ENCODE measurements at places on chromosomes 1 and 21. TPM values are rescaled to one million over a fixed set of nuclear protein-coding genes. Genes with fewer than 3 reads are reported as not detected.
A peak's percentile ranks its signal among the peaks of the same experiment; 100 is the strongest.

DNA sequence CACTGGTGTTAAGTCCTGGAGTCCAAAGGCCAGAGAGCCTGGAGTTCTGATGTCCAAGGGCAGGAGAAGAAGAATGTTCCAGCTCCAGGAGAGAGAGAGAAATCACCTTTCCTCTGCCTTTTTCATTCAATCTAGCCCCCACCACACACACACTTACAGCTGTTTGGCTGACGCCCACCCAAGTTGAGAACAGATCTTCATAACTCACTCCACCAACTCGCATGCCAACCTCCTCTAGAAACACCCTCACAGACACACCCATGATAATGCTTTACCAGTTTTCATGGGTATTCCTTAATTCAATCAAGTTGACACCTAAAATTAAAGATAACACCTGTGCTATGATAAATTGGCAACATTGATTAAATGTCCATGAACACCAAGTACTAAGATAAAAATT, 42.0 kb downstream of the MNDA start:
- H3K36me3 ChIP-seq, result no peaks in the 10 kb centered on the region
- no peaks in the 10 kb centered on the region for H3K4me1 ChIP-seq
- H3K27ac ChIP-seq, result no peak overlapping the region

DNA sequence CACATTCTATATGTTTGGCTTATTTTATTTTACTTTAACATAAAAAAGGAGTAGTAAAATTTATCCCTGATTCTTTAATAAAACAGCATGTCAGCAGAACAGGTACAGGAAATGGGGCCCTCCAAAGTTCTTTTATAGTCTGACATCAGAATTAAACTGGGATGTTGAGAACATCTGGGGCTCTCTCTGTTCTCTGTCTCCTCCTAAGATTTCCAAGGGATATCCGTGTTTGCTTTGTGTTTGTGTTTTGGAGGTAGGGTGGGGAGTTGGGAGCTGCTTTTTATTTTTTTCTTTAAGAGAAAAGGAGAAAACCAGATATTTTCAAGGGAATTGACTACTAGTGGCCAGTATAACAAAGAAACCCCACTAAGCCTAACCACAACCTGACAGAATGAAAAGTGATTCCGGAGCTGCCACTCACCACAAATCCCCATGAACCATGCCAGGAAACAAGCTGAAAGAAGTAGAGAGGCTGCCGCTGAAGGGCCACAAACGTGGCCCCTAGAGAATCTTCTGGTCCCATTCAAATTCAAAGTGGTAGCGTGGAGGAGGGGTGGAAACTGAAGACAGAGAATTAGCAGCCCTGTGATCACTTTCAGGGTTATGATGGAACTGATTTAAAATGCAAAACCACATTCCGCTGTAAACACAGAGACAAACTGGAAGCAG, 369.6 kb upstream of the ADGRL2 start:
- peaks cover 3% of the 10 kb centered on the region for H3K36me3 ChIP-seq
- no peak overlapping the region for H3K4me3 ChIP-seq
- no peak overlapping the region for H3K27ac ChIP-seq

DNA sequence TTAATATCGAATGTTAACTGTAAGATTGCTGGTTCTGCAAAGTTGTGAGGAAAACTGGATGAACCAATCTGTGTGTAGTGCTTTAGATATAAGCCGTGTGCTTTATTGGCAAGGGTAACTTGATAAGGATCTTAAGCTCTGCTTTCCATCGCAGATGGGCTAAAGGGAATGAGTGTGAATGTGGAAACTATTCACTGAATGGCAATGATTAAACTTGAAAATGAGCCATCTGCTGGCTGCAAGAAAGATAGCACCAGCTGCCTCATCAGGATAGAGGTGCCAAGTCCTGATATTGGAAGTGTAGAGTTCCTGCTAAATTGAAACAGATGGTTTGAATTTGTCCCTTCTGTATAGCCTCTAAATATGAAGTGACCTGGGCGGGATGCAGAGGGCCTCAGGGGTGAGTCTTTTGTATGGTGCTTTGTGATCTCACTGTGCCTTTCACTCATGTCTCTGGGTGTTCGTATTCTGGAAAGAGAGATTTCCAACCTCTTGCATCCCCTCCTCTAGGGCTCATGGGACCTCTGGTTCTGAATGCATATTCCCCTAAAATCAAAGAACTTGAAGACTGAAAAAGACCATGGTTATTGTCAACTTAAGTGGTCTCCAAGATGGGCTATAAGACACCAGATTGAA, 9.2 kb downstream of the FCRL3 start:
- peaks cover 2% of the 10 kb centered on the region for H3K27me3 ChIP-seq
- H3K36me3 ChIP-seq, result peaks cover 40% of the 10 kb centered on the region
- H3K4me3 ChIP-seq, result no peak overlapping the region
- H3K27ac ChIP-seq, result peak overlapping the region; percentile 76

The OR2L8 gene
- polyA plus RNA-seq, result not detected

DNA sequence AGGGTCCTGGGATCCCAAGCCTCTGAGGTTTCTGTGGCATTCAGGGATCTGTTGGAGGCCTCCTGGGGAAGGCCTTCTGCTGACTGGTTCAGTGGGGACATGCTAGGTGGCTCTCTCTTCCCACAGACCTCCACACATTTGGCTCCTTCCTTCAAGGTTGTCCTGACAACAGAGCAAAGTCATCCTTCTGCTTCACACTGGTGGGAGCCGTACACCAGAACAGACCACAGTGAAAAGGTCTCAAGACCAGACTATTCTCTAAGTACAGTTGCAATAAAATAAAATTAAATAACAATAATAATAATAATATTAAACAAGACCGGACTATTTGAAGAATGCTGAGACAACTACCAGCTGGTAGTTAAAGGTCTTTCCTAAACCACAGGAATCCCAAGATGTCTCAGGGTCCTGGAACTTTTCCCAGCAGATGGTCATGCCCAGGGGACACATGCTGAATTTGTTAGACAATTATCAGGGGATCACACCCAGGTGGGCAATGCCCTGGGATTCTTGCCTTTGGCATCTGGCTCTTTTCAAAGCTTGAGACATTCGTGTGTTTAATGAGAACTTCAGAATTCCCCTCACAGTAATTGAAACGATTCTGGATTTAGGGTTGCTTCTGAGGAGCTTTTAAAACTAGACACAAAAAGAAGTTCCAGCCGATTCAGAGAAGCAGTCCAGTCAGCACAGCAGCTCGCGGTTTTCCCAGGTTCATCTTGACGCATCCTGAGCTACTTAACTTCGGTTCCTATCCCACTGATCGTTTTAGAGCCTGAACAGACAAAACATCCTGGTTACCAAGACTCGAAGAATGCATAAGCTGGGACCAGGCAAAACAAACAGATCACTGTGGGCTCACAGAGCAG, 22.9 kb downstream of the HTR1D start:
- H3K27me3 ChIP-seq, result peaks cover 2% of the 10 kb centered on the region
- no peak overlapping the region for H3K27ac ChIP-seq
- no peaks in the 10 kb centered on the region for H3K36me3 ChIP-seq
- no peaks in the 10 kb centered on the region for H3K4me1 ChIP-seq

DNA sequence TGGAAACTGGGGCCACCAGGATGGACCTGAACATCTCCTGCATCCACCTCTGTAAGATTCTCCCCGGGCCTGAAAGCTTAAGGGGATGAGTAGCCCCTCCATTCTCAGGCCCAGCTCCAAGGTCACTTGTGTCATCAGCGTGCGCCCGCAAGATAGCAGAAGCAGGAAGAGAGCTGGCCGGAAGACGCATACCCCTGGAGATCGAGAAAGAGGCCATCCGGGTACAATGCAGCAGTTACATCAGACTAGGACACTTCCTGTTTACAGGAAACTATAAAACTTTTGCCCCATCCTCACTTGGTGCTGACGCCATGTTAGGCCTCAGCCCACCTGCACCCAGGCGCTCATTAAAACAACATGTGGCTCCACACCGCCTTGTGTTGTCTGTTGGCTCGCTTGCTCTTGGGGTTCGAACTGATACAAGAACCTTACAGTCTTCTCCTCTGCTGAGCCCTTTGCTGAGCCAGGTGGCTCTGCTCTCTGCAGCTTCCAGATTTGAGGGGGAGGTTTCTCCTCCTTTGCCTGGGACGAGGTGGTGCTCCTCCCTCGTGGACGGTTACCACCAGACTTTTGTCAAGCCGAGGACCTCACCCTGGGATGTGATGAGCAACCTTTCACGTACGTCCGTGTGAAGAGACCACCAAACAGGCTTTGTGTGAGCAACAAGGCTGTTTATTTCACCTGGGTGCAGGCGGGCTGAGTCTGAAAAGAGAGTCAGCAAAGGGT, 277.5 kb upstream of the C1orf174 start:
- no peak overlapping the region for H3K4me3 ChIP-seq
- no peaks in the 10 kb centered on the region for H3K36me3 ChIP-seq
- peaks cover 6% of the 10 kb centered on the region for H3K27me3 ChIP-seq
- H3K4me1 ChIP-seq, result no peaks in the 10 kb centered on the region
- DNase-seq, result no peak
- no peak overlapping the region for H3K27ac ChIP-seq

- peaks cover 25% of the 10 kb centered on the region for H3K36me3 ChIP-seq
- H3K27me3 ChIP-seq, result peaks cover 2% of the 10 kb centered on the region
- peaks cover 58% of the 10 kb centered on the region for H3K4me1 ChIP-seq
- H3K4me3 ChIP-seq, result peak within 1 kb of the TSS; percentile 97
Observed at GRCh38 chr1:182588500-182589396, at the start of gene RNASEL. TSS of gene RNASEL (minus strand) at chr1:182589256. CDS start at chr1:182586806, 2,450 bp downstream.

- peaks cover 74% of the 10 kb centered on the region for H3K4me1 ChIP-seq
- peak overlapping the region; percentile 46 for H3K27ac ChIP-seq
- DNase-seq, result no peak
- H3K4me3 ChIP-seq, result no peak overlapping the region
Observed at GRCh38 chr1:54394104-54394503, 12.1 kb downstream of the SSBP3 start.

Data from immature natural killer cell (primary cell).